ENCODE measurements at places on chromosomes 2 and 18.

DNA sequence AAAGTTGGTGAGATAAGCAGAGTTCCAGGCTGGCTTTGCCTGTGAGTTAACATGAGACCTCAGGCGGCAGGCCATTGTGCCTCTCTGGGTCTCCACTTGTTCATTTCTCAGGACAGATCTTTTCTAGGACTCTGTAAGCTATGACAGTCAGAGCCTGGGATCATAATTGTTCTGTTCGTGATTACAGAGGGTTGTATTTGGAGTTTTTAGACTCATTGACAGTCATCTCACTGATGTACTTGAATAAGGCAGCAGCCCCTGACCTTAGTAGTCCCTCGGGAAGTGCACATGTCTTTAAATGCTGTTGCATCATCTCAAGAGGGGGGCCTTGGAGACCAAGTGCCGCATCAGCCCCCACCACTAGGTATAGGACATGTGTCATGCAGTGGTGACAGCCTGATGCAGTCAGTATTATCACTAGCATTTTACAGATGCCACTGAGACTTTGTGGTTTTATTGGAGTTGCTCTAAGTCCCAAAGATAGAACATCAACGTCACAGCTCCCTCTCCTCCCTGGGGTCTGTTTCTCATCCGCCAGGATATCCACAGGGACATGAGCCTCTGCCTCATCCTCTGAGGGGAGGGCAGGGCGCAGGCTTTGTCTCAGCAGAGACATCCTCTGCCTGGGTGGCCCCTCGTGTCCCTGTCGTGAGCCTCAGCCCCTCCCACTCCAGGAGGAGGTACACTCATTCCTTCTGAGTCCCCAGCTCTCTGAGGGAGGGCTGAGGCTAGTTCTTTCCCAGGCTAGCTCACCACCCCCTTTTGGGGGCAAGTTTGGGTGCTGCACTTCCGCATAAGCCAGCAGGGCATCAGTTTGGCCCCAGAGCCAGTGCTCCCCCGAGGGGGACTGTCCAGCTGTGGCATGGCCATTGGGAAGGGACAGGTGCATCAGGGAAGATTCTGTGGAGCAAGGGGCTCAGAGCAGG is 14.1 kb downstream of the GLI2 start:
- no peak for DNase-seq

GRCh38 chr2:68237404-68237803 is 14.9 kb downstream of the PPP3R1 start:
- DNase-seq: no peak

DNA sequence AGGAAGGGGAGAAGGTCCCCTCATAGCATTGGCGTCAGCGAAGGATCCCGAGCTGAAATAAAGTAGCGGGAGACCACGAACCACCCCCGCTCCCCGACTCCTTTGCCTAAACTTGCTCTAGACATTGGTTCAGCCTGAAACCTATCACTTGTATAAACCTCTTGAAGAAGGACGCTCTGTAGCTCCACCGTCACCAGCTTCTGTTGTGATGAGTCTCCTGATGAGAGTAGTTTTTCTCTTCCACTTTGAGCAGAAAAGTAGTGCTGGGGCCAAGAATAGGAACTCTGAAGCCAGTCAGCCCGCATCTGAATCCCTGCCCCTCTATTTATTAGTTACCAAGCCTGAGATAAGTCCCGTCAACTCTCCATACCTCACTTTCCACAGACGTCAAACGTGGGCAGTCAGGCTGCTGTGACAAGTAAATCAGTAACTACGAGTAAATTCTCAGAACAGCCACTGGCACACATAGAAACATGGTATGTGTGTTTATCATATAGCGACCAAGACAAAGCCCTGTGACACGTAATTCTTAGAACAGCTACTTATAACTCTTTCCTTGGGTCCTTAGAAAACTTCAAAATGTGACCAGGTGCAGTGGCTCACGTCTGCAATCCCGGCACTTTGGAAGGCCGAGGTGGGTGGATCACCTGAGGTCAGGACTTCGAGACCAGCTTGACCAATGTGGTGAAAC is 61.7 kb downstream of the CD226 start:
- DNase-seq: no peak

DNA sequence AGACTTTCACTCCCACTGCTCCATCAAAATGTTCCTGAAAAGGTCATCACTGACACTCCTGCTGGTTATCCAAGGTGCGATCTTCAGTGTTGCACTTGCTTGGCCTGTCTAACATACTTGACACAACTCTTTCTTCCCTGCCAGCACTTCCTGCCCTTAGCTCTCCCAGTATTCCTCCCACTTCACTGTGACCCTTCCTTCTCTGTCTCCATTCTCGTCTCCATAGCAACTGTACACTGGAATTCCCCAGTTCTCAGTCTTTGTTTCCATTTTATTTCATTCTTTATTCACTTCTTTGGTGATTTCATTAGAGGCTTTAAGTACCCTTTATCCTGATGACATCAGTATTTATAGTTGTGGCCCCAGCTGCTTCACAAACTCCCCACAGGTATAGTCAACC is 333.0 kb downstream of the IRS1 start:
- no peak for DNase-seq

DNA sequence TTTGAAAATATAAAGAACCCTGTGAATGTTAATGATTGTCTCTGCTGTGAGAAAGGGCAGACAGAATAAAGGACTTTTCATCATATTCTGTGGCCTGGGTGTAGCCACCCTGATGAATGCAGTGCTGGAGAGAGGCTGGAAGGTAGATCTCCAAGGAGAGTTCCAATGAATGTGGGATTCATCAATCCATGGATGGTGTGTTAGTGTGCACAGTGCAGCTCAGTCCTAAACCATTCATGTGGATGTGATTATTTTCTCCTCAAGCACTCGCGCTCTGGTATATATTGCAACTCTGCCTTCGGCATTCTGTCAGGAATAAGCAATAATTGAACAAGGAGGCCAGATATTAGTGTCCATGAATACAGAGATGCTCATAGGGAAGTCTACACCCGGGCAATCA is 47.1 kb downstream of the LRRTM1 start:
- no peak for DNase-seq

DNA sequence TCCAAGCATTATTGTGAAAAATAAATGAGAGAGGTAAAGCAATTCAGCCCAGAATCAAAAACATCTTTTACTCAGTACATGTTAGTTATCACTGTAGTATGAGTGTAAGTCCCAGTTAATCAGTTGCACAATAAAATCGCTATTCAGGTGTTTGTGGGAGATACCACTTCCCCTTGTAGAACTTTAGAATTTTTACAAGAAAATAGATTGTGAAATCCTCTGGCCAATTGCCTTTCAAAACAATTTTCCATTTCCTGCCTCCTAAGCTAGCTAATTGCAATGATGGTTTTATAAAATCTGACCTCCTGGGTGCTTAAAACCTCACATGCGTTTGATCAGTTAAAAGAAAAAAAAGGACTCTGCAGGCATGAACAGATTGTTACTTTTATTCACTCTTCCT is 332.5 kb downstream of the PID1 start:
- no peak for DNase-seq

- DNase-seq: no peak
Observed at GRCh38 chr2:30665761-30666265, 141.4 kb downstream of the CAPN13 start.

DNA sequence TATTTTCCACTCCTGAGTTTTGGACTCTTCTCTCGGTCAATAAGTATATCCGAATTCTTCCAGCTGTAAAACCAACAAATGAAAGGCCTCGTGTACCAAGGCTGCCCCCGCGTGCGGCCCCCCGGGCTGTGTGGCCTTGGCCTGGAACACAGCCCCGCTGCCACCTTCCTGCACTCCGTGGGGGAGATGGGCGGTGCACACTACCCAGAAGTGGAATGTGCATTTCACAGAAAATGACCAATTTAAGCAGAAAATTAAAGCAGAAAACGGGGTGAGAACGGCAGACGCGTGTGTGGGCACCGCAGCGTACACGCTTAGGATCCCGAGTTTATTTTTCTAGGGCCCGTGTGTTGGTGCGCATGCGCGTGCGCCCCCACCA is 34.4 kb upstream of the ZNF516 start:
- DNase-seq: no peak

DNA sequence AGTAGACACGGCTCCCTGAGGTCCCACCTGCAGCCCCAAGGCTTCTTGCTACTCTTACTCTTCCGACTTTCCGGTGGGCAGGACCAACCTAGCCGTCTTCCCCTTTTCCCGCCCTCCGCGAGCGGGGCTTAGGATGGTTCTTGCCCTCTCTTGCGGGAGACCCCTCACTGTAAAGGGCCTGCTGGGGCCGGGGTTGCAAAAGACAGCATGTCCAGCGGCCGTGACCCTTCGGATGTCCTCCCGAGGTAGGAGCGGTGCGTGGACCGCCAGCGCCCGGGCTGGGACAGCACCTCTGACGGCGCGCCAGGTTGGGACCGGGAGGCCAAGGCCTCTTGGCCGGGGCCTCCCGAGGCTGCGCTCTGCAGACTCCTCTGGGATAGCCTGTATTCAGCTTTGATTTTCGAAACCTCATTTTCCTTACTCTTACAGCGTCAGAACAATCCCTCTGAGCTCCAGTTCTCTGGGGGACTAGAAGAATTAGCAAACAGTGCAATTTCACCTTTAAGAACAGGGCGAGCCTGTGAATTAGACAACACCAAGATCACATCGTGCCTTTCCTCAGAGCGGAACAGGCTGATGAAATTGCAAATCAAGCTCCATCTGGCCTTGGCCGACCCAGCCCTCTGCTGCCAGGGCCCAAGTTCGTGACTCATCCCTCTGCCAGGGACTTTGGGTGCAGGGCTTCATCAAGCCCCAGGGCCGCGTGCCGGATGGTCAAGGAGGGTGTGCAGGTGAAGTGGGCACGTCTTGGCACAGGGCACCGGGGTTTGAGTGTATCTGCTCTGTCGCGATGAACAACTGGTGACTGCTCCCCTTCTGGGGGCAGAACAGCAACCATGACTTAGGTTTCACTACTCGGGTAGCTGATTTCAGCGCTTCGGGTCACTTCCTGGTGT is 777 bp downstream of the MOCOS start:
- DNase-seq: no peak

- DNase-seq: no peak
Observed at GRCh38 chr2:170820757-170821530, 4.3 kb downstream of the GAD1 start.

DNA sequence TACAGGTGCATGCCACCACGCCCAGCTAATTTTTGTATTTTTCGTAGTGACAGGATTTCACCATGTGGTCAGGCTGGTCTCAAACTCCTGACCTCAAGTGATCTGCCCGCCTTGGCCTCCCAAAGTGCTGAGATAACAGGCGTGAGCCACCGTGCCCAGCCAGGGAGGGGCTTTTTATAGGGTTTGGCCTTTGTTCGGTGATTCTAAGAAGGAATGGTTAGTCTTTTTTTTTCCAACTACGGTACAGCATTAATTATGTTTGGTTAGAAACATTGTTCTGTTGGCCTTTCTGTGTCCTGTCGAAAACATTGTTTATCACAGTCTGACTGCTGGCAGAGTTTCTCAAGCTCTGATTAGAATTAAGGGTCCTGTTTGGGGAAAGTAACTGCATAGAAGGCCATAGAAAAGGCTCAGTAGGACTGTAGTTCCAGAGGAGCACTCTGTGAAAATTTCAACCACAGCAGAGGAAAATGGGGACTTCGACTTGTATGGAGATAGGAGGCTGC is 19.3 kb upstream of the SMCHD1 start:
- no peak for DNase-seq

DNA sequence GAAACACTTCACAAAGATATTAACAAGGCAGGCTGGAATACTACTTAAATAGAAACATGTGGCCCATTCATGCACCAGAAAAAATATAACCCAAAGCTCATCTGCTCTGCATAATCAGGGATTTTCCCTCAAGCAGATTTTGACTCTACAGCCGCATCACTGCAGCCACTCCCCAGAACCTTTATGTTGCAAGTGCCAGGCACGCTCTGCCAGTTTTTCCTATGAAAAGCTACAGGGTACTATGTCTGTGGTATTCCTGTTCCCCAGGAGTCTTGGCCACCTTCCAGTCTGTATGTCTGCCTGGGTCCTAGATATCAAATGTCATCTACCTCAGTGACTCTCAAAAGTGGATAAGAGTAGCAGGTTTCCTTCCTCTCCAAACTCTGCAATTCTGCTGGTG is 3.8 kb downstream of the COA5 start:
- DNase-seq: no peak

DNA sequence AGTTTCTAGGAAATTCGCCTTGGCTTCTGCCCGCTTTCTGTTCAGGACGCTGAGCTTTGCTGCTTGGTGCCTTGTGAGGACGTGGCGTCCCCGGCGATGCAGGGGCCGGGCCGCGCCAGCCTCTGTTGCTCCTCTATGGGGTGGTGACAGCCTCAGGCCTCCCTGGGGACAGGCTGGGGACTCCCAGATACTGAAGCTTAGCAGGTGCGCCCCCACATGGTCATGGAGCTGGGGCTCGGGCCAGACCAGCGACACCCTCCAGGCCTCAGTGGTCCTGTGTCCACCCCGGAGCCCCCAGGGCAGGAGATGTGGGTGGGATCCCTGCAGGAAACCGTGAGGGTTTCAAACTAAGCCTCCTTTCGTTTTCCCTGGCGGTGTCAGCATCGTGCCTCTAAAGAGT is 29.2 kb downstream of the KCNG2 start:
- DNase-seq: no peak

GRCh38 chr2:227684258-227684657 is 17.7 kb downstream of the SCYGR5 start:
- DNase-seq: no peak

DNA sequence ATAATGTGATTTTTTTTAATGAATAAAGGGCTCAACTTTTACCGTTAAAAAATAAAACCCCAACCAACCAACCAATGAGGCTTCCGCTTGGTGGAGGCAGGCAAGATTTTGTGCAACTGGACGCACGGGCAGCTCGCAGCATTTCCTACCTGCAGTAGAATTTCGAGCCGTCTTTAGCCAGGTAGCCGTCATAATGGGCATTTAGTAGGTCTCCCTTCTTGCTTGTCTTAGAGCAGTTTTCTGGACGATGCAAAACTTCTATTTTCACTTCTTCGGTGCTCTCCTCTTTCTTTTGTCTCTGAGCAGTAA is 316 bp downstream of the FKBP7 start:
- no peak for DNase-seq

DNA sequence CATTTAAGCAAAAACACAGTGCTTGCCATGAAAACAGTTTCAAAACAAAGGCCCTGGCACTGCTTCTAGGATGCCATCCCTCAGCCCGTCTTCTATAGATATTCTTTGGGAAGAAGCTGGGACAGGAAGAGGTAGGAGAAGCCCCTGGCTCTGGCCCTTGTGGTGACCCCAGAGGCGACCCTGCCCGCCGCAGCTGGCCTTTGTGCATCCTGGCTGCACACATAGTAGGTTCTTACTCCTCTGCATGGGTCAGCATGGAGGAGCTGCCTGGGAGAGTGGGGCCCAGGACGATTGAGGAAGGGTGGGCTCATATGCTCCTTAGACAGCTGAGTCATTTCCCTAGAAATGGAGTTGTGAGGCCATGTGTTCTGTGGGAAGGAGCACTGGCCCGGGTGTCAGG is 44.4 kb upstream of the OTOF start:
- no peak for DNase-seq

DNA sequence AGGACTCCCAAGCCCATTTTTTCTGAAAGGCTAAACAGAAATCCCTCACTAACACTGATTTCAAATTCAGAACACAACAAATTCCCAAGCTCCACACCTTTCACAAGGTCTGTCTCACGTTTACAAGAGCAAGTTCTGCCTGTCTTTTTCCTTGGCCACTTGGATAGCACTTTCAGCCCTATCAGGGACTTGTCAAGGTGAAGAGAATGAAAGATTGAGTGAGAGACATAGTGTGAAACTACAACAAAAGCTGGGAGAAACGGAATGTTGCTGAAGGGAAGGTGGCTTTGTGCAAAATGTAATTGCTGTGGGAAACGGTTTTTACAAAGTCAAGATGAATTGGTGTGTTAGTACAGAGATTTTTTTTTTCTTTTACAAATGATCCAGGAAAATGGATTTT is 89.4 kb upstream of the GATA6 start:
- DNase-seq: no peak

Measured in activated CD4-positive, alpha-beta T cell treated with anti-CD3 and anti-CD28 coated beads for 24 hours (primary cell).